ENCODE measurements at places on chromosomes 1 and 21. TPM values are rescaled to one million over a fixed set of nuclear protein-coding genes. Genes with fewer than 3 reads are reported as not detected.

The DIO1 gene
- not detected for total RNA-seq

DNA sequence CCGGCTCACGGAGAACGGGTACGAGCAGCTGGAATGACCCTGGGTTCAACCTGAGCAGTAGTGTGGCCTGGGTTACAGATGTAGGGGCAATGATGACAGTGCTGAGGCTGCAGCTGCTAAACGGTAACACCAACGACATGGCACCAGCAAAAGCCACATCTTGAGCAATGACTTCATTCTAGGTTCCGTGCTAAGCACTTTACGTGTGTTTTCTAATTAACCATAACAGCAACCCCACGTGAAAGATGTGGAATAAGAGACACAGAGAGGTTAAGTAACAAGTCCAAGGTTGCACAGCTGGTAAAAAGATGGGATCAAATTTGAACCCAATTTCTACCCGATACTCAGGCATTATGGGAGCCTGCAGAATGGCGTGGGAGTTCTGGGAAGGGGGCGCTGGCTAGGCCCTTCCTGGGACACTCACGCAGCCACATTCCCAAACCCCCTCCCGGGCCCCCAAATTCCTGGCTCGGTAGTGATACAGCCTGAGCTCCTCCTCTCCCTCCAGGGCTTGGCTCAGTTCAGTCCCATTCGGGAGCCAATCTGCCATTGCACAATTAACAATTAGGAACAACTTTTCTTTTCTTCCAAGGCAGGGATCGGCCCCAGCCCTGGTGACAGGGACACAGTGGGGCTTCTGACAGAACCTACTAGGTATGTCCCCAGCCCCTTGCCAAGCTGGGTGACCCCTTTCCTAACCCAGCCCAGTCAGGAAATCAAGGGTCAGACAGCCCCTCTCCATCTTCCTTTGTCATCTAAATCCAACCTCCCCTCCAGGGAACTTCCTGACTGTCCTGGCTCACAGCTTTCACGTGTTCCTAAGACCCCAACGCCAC, 23.8 kb upstream of the ECE1 start:
- H3K27ac ChIP-seq: peak overlapping the region; percentile 69
- peaks cover 15% of the 10 kb centered on the region for H3K4me1 ChIP-seq
- DNase-seq: no peak
- H3K36me3 ChIP-seq: peaks cover 5% of the 10 kb centered on the region
- no peaks in the 10 kb centered on the region for H3K27me3 ChIP-seq
- peak overlapping the region; percentile 60 for H3K4me3 ChIP-seq

DNA sequence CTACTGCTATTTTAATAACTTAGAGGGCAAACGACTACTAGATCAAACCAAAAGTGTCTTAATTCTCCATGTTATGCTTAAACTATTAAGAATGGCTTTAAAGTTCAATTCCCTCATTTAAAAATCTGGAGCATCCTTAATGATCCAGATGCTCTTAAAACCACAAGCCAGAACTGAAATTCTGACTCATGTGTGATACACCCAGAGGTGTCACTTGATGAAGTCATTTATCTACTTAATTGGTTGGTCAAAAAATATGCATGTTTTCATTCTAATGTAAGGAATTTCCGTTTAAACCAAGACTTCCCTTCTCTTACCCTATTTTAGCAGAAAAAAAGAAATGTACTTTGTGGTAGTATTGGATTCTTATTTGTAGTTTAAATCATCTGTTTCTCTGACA, 1261.2 kb upstream of the B3GALT2 start:
- H3K4me1 ChIP-seq: no peaks in the 10 kb centered on the region
- no peak for DNase-seq
- no peak overlapping the region for H3K4me3 ChIP-seq
- H3K27ac ChIP-seq: no peak overlapping the region
- no peaks in the 10 kb centered on the region for H3K36me3 ChIP-seq

GRCh38 chr1:64228167-64228957, 24.9 kb downstream of the UBE2U start:
- H3K4me1 ChIP-seq: no peaks in the 10 kb centered on the region
- no peaks in the 10 kb centered on the region for H3K36me3 ChIP-seq
- no peak overlapping the region for H3K27ac ChIP-seq
- H3K27me3 ChIP-seq: no peaks in the 10 kb centered on the region

DNA sequence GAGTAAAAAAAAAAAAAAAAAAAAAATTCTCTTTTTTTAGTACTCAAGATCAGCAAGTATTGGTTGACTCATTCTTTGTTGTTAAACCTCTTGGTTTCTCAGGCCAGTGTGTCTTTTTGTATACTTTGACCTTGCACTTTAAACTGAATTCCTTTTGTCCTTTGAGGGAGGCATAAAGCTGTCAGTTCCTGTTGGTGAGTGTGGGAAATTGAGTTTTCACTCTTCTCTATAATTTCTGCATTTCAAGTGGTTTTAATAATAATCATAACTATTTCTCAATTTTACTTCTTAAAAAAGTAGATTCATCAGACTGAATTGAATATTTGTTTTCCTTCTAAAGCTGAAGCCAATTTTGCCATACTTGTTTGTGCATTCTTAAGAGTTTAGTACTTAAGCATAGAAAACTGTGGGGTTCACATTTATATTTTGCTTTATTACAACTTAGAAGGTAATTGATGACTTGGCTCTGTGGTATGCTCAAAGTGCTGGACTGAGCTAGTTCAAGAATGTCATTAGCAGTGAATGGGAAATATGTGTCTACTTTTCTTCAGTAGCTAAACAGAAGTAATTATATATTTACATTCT, 43.4 kb downstream of the ITSN1 start:
- peak overlapping the region; percentile 37 for H3K4me3 ChIP-seq
- H3K4me1 ChIP-seq: peaks cover 11% of the 10 kb centered on the region
- no peaks in the 10 kb centered on the region for H3K27me3 ChIP-seq
- H3K27ac ChIP-seq: peak overlapping the region; percentile 88

GRCh38 chr21:38083535-38083934, 167.3 kb upstream of the KCNJ6 start:
- H3K27ac ChIP-seq: no peak overlapping the region
- DNase-seq: no peak
- no peaks in the 10 kb centered on the region for H3K36me3 ChIP-seq
- no peaks in the 10 kb centered on the region for H3K4me1 ChIP-seq
- H3K27me3 ChIP-seq: no peaks in the 10 kb centered on the region
- H3K4me3 ChIP-seq: no peak overlapping the region

DNA sequence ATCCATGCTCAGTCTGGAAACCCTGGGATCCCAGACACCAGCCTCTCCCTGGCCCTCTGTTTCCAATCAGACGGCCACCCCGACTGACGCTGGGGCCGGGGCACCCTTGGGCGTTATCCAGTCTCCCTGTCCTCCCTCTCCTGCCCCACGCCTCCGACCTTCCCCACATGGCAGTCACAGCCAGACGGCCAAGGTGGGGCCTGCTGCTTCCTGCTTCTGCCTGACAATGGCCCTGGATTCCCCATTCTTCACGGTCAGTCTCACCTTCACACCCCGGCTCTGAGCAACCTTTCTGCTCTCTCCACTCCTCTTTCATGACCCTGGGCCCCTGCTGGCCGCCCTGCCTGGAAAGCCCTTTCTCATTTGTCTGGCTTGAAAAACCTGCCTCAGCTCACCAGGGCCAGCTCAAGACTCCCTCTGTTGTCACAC, 6.6 kb downstream of the GNG4 start:
- peaks cover 7% of the 10 kb centered on the region for H3K4me1 ChIP-seq
- peaks cover 19% of the 10 kb centered on the region for H3K36me3 ChIP-seq
- H3K4me3 ChIP-seq: peak overlapping the region; percentile 32
- DNase-seq: peak; percentile 80

GRCh38 chr1:197778366-197778945, 3.2 kb upstream of the DENND1B start:
- H3K27me3 ChIP-seq: no peaks in the 10 kb centered on the region
- DNase-seq: no peak
- H3K4me1 ChIP-seq: no peaks in the 10 kb centered on the region
- H3K27ac ChIP-seq: no peak overlapping the region
- H3K36me3 ChIP-seq: no peaks in the 10 kb centered on the region
